ENCODE measurements at places on chromosomes 6 and 20.
A peak's percentile ranks its signal among the peaks of the same experiment; 100 is the strongest.

GRCh38 chr6:24910331-24910960 is 25.3 kb downstream of the RIPOR2 start:
- no peak for DNase-seq

DNA sequence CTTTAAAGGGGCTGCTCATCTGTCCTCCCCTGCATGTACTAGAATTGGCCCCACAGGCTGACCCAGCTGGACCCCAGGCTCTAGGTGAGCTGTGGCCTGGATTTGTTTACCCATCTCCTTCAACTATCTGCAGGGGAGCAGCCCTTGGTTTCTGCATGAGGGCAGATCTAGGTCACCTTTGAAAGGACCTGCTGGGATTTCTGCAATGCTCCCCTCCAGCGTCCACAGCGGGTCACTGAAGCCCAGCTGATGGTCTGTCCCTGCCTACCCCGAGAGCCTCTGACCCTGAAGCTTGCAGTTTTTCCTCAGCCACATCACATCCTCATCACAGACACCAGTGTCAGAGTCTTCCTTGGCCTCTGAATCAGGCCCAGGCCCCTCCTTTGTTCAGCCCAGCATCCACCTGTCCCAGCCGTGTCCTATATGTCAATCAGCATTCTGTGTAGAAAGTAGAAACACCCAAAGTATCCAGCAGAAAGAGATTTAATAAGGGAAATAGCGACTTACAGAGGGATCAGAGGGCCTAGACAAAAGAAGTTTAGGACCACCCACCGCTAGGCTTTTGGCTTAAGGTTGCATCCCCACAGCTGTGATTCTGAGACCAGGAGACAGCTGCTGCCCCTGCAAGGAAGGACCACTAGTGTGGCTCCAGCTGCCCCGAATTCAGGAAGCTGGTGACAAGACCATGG is 243.1 kb downstream of the LRFN2 start:
- DNase-seq = no peak

DNA sequence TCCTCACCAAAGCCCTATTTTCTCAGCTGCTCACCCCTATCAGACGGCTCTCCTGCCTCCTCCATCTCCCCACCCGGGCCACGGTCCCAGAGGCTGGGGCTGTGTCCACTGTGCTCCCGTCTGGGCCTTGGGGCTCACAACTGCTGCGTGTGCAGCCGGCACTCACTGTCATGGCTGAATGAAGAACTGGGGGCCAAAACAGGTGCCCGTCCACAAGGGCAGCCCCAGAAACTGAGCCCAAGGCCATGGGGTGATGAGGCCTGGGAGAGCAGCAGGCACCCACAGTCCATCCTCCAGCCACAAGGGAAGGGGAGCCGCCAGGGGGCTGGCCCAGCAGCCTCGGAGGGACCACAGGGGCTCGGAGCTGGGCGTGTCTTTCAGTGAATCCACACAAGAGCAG is 159.5 kb downstream of the DLL1 start:
- no peak for DNase-seq

- DNase-seq = no peak
These were observed 26.4 kb upstream of the MPC1 start for GRCh38 chr6:166408936-166409755.

GRCh38 chr20:47774131-47774777 is 11.0 kb downstream of the SULF2 start:
- no peak for DNase-seq

DNA sequence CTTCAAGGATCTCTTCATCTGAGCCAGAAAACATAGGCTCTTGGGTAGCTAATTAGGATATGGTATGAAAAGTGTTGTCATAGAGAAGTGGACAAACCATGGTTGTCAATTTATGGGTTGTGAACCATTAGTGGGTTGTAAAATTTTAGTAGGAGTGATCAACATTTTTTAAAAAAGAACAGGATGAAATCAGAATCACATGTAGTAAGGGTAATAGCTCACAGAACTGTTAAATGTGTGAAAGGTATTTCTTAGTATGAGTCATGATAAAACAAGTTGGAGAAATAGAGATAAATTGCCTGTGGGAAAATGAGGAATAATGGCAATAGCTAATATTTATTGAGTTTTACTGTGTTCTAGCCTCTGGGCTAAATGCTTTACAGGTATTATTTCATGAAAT is 113.4 kb downstream of the MAP3K4 start:
- no peak for DNase-seq

DNA sequence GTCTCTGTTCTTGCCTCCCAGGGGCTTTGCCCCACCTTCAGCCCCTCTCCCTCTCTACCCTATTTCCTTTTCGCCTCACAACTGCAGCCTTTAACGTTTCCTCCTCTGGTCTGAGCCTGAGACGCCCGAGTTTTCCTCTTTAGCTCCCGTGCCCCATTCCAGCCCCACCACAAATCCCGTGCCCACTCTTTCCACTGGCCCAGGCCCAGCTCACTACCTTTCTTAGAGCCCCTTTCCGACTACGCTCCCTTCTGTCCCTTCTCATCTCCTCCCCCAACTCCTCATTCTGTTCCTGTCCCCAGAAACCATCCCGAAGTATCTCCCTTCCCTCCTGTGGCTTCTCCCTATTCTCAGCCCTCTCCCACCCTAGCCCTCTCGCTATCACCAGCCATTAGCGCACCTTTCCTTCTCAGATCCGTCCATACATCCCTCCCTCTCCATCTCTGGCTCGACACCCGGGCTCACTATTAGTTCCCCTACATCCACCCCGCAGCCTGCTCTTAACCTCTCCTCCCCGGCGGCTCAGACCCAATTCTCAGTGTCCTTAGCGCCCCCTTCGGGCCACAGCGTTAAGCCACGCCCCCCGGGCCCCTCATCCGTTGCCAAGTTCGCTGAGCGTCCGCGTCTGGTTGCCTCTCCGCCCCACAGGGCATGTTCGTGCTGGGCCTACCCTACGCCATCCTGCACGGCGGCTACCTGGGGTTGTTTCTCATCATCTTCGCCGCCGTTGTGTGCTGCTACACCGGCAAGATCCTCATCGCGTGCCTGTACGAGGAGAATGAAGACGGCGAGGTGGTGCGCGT is 2.7 kb downstream of the SLC32A1 start:
- DNase-seq = peak; percentile 56

DNA sequence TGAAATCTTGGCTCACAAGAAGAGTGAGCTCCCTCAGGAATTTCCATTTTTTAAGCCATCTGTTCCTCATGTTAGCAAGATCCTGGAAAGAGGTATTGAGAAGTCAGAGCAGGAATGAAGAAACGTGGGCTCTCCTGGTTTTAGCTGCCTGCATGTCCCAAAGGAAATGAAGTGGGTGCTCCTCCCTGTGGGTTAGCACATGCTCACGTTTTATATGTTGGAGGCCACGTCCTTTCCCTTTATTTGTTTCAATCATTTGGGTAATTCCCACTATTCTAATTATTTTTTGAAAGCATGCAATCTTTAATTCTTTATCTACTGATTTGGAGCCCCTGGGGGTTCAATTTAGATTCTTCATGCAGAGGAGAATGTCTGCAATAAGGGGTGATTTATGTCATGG is 4.3 kb upstream of the MAP3K4 start:
- DNase-seq = no peak

DNA sequence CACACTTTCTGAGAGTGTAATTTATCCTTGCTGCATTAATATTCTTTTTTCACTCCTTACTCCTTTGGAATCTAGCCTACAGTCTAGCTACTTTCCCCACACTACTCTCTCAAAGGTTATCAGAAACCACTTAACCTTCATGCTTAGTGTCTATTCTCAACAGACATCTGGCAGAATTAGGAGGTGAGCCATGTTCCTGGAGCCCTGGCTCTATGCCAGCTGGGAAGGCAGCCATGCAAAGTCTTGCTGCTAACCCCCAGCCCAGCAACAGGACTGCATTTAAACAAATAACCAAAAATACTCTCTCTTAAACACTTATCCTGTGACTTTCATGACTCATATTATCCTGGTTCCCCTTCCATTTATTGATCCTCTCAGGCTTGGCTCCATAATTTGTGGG is 260.2 kb downstream of the BCKDHB start:
- no peak for DNase-seq

DNA sequence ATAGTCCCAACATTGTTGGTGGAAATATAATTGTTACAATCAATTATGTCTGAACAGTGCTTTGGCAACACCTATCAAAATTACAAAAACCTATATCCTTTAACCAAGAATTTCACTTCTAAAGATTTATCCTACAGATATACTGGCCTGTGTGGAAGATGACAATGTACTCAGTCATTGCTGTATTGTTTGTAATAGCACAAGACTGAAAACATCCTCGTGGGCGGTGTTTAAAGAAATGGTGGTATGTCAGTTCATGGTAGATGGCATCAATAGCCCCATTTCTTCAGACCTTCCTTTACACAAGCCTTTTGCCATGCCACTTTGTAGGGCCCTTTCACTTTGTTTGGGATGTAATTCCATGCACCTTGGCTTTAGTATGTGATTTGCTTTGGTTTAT is 9.8 kb upstream of the TPBG start:
- no peak for DNase-seq

- no peak for DNase-seq
These were observed 134.3 kb upstream of the B3GAT2 start for GRCh38 chr6:71091167-71091566.

DNA sequence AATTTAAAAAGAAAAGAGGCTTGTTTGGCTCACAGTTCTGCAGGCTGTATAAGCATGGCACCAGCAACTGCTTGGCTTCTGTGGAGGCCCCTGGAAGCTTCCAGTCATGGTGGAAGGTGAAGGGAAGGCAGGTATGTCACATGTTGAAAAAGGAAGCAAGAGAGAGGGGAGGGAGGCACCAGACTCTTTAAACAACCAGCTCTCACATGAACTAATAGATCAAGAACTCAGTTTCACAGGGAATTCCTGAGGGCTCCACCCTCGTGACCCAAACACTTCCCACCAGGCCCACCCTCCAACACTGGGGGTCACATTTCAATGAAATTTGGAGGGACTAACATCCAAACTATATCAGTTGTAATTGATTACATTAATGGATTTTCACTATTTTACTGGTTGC is 127.9 kb upstream of the MLIP start:
- no peak for DNase-seq

DNA sequence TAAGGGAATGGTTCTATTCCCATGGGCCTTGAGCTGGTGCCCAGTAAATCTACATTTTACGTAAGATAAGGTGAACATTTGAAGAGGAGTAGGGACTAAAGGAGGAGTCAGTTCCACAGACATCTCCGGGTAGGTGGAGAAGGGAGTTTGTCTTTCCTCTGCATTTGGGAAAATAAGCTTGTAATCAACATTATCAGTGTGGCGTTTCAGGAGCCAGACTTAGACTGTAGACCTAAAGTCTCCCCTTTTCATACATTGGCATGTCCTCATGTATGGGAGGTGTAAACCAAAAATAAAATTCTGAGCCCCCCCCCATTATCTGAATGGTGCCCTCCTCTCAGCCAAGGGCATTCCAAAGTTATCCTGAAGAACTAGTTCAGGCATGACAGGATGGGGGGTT is 40.2 kb downstream of the NINL start:
- no peak for DNase-seq

GRCh38 chr20:9019833-9020232 is 49.1 kb upstream of the PLCB4 start:
- DNase-seq = no peak

GRCh38 chr6:138800377-138801150 is 4.7 kb downstream of the ECT2L start:
- no peak for DNase-seq

- DNase-seq = no peak
These were observed 58.4 kb downstream of the ANKEF1 start for GRCh38 chr20:10093087-10093591.

DNA sequence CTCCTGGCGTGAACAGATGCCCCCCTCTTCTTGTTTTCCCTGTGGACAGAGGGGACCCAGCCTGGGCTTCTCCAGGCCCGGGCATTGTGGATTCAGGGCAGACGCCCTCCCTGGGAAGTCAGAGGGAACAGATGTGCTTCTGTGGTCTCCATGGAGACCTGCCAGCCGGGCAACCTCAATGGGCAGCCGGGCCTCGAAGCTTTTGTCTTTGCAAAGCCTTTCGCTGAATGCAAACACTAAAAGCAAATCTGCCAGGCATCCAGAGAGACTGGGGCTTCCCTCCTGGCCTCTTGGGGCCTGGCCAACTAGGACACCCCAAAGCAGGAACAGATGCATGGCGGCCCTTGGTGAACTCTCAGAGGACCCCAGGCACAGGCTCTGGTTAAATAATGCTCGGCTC is 370.0 kb upstream of the SULF2 start:
- DNase-seq = no peak

GRCh38 chr6:156943166-156943565 is 166.0 kb downstream of the ARID1B start:
- DNase-seq = no peak

GRCh38 chr20:37351689-37352607 is 6.0 kb downstream of the SRC start:
- no peak for DNase-seq

- no peak for DNase-seq
These were observed 517.7 kb downstream of the EYS start for GRCh38 chr6:65189236-65189881.
